ENCODE measurements at places on chromosomes 1 and 21.

DNA sequence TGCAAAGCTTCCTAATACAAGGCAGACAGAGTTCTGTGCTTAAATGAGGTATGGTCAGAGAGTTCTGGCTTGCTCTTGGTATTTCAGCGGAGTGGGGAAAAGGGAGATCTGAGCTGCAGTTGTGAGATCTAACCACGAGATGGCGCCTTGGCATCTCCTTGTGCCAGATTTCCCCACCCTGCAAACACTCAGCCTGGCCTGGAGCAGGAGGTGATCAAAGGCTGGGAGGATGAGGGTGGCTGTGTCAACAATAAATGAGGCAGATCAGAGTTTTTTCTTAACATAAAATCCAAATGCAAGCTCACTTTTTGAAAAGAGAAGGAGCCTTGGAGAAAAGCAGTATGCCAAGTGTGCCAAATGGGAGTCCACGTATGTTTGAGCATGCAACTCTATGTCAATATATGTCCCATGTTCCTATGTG is 4.1 kb upstream of the TFAP2E start:
- peak; percentile 85 for DNase-seq

GRCh38 chr1:40610156-40610555 is 55.3 kb downstream of the RIMS3 start:
- no peak for DNase-seq

DNA sequence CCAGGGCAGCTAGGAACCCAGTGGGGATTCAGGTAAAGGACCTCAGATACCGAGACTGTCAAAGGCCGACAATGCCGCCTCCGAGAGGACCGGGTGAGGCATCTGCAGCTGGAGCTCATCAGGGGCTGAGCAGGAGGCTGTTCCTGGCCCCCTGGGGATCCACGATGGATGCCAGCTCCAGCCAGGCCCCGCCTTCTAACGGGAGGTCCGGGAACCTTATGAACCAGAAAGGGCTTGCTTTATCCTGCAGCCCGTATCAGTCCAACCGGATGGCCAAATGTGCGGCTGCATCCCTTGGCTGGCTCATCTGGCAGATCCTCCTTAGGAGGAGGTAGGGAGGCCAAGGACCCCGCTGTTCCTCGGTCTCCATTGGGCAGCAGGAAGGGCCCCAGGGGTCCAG is 32.0 kb downstream of the SLC45A1 start:
- no peak for DNase-seq

DNA sequence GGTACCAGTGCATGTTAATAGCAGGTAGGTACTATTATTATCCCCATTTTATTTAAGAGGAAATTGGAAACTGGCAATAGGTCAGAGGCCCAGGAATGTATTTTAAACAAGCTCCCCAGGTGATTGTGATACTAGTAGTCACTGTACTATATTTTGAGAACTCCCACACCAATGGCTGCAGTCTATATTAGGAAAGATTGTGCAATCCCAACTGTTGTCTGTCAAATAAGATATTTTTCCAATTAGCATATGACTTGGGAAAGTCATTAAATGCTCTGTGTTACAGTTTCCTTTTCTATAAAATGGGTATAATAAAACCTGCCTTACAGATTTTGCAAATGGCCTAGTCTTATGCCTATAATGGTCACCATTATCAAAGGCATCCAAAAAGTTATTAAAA is 94.2 kb upstream of the DMRTA2 start:
- no peak for DNase-seq

GRCh38 chr1:204473400-204473965 is 21.1 kb downstream of the PIK3C2B start:
- DNase-seq: no peak

DNA sequence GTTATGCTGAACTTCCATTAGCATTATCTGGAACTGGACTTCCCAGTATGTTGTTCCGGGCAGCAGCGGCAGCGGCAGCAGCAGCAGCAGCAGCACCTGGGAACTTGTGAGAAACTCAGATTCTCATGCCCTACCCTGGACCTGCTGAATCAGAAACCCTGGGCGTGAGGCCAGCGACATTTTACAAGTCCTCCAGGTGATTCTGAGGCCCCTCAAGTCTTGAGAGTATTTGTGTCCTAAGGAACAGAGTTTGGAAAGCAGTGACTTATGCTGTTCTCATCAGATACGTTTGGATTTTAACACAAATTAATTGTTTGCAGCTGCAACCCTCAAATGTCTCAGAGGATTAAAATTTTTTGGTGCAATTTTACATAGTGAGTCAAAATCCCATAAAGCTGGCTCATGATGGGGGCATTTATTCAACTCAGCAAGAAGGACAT is 157.2 kb upstream of the KAZN start:
- no peak for DNase-seq
